ENCODE measurements at places on chromosomes 7 and 10.

DNA sequence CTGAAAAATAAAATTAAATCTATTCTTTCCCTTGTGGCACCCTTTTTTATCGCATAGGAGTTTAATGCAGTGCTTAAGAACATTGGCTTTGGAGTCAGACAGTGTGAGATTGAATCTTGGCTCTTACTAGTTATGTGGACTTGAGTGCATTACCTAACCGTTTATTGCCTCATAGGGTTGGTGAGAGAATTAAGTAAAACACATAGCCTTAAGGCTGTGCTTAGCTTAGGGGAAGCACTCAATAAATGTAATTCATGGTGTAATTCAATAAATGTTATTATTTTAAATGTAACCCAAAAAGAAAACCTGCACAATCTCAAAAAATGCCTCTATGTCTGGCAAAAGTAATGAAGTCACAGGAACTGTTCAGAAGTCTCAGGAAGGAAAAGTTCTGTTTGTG lies 2.7 kb downstream of the STK17A start:
- peak; percentile 35 for DNase-seq

- no peak for DNase-seq
Measured at GRCh38 chr10:63681993-63682697, 160.9 kb downstream of the REEP3 start.

- DNase-seq: no peak
Measured at GRCh38 chr7:100152404-100152803, 3.7 kb downstream of the LAMTOR4 start.

- no peak for DNase-seq
Measured at GRCh38 chr7:121446526-121446925, 50.4 kb upstream of the FAM3C start.

GRCh38 chr7:81361769-81362312 lies 408.0 kb downstream of the HGF start:
- no peak for DNase-seq

DNA sequence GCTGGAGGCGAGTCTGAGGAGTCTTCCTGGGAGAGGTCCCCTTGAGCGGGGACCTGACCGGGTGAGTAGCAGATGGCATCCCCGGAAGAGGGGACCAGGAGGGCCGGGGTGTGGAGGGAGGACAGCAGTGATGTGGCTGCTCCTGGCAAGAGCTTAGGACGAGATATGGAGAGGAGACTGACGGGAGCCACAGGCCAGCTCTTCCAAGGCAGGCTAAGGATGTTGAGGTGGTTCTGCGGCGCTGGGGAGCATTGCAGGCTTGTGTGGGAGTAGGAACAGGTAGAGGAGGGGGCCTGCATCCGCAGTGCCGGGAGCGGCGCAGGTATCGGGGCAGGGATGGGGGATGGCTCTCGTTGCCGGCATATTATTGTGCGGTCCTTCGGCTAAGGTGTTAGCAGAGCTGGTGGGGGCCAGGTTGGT lies 76.7 kb upstream of the ANLN start:
- no peak for DNase-seq
